ENCODE measurements at places on chromosomes 6 and 20.

GRCh38 chr6:52077961-52078625 is 9.3 kb downstream of the PKHD1 start:
- no peak for DNase-seq

DNA sequence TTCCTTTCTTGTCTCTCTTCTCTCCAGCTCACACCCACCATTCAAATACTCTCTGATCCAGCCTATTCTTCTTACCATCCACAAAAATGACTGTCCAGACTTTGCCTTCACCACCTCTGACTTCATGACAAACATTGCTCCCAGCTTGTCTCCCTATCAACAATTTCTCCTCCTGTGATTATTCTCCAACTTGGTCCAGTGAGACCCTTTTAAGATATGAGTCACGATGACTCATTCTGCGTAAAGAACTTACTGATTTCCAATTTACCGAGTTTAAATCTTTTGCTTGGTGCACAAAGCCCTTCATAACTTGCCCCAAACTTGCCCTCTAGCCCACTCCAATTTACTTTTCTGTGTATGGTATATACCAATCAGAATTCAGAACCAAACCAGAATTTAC is 833.2 kb downstream of the MAFB start:
- DNase-seq = no peak

GRCh38 chr20:37749620-37750403 is 56.0 kb downstream of the CTNNBL1 start:
- DNase-seq = no peak

DNA sequence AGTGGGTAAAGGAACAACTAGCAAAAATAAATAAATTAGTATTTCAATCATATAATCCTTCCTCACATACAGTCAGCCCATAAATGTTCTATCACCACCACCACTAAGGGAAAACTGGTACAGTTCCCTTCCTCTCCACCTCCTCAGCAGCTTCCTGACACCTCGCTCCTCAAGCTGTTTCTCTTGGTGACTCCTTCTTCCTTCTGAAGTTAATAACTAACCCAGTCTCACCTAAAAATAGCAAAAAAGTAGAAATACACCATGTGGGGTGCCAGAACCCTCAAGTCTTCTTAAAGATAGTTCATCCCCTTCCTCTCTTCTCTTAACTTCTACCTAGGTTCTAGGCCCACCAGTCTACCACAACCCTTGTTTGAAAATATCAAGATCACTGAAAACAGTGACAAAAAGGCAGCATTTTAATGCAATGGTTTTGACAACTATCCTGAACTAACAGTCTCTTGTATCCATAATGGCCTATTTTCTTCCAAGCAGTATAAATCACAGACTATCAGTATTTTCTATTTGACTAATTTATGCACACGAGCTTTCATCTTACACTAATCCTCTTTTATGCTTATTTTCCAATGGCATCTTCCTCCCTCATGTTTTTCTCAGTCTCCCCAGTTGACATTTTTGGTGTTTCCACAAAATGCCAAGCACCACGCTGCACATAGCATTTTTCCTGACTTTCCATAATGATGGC is 85.5 kb downstream of the KHDC1L start:
- no peak for DNase-seq

DNA sequence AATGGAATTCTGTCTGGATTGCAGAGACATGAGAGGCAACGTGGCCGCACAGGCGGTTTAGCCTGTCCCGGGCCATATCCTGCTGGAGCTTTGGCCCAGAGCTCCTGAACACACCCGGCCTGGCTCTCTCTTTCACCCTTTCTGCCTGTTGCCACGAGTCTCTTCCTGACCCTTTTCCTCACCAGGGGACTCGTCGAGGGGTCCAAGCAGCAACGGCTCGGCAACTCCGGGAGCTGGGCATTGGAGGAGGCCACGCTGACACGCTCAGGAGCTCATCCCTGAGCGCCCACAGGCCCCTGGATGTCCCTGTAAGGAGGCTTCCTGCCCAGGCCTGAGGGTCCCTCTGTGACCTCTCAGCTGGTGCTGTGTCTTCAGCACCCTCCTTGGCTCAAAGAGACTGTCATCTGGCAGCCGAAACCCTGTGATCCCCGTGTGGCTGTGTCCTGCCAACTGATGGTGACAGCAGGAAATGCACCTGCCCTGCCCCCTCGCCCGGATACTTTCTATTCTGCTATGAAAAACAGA is 103.8 kb downstream of the RNASET2 start:
- DNase-seq = no peak

DNA sequence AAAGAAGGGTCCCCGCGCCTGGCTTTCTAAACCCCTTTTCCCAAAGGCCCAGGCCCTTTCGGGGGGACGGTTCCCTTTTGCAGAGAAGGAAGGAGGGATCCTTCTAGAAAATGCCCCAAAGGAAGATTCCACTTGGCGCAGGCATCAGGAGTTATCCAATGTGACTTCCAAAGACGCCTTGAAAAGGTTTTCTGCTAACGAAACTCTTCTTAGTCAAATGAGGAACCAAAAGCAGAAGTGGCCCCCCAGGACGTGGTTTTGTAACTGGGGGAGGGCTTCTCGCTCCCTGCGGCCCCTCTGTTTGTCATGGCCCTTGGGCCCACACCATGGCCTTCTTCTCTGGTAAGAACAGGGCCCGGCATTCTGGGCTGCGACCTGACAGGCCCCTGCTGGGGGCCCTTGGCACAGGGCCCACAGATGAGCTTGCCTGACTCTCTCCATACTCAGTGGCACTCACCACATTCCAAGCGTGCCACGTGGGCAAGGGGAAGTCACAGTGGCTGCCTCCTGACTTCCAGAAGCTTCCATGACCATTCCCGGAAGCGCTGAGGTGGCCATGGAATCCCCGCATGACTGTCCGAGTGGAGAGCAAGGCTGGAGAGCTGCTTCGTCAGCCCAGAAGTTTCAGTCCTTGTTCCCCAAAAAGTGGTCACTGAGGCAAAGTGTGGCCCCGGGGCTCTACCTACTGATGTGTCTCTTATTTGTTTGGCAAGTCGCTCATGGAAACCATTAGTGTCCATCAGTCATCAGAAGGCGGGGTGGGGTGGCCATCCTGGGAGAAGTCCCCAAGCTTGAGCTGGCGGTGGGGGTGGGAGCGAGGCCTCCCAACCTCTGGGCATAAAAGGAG is 834 bp upstream of the CTSZ start:
- no peak for DNase-seq

DNA sequence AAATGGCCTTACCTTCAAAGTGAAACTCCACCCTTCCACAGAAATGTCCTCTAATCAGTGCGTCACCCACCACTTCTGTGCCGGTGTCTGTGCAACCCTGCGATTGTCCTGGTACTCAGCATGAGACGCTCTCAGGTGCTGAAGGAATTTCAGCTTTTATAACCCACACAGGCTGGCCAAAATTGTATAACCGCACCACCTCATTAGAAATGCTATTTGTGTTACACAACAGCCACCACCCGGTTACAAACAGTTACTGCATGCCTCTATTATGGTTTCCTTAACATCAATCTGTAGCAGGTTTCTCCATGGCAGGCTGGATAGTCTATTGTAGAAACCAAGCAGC is 51.5 kb downstream of the SLC23A2 start:
- DNase-seq = peak; percentile 17

GRCh38 chr6:162343936-162344645 is 383.5 kb downstream of the PRKN start:
- peak; percentile 88 for DNase-seq

DNA sequence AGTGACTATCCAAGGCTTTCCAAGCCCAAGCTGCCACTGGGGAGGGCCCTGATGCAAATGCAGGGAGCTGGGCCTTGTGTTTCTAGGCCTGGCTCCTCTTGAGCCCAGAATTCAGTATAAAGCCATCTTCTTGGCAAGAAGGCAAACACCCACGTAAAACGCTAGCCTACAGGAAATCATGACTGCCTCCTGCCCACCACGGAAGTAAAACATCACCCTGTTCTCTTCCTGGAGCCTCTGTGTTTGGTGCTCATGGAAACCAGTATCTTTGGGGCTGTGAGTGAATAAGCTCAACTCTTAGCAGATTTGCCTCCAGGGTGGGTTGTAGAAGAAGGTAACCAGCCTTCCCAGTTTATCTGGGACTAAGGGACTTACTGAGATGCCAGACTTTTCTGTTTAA is 271.0 kb downstream of the ZNF217 start:
- DNase-seq = no peak

DNA sequence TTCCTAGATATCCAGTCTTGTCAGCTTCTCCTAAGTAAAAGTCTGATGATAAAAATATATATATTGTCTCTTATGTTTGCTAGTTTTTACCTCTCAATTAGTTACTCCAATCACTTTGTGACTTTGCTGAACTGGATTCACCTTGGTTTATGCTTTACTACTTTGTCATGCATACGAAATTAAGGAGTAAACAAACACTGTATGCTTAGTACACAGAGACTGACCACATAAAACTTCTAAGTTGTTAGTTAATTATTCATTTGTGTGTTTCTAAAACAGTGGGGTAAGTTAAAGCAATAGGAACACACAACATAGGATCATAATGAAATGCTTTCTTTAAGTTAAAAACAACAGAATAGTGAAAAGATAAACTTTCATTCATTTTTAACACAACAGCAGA is 877.3 kb upstream of the MAP3K7 start:
- no peak for DNase-seq

DNA sequence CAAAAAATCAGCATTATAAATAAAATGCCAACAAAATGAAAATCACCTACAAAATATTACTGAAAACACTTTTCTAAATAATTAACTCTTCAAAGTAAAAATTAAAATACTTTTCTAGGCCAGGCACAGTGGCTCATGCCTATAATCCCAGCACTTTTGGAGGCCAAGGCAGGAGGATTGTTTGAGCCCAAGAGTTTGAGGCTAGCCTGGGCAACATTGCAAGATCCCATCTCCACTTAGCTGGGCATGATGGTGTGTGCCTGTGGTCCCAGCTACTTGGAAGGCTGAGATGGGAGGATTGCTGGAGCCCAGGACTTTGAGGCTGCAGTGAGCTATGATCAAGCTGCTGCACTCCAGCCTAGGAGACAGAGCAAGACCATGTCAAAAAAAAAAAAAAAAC is 6.4 kb downstream of the SERPINB9 start:
- DNase-seq = no peak

DNA sequence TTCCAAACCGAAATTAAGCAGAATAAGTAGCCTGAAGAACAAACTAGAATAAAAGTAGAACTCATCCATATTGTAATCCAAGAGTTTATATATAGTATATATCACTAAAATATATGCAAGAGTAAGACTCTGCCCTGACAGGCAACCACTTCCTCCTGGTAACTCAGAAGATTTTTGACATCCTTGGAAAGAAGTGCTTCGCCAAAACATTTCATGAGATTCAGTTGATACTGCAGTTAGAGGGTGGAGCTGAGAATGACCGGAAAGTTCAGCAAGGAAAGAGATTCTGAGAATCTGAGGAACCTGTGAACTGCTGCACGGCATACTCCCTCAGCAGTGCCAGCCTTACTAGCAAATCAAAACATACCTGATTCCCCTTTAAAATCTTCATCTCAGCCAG is 79.6 kb downstream of the CDK19 start:
- DNase-seq = no peak

DNA sequence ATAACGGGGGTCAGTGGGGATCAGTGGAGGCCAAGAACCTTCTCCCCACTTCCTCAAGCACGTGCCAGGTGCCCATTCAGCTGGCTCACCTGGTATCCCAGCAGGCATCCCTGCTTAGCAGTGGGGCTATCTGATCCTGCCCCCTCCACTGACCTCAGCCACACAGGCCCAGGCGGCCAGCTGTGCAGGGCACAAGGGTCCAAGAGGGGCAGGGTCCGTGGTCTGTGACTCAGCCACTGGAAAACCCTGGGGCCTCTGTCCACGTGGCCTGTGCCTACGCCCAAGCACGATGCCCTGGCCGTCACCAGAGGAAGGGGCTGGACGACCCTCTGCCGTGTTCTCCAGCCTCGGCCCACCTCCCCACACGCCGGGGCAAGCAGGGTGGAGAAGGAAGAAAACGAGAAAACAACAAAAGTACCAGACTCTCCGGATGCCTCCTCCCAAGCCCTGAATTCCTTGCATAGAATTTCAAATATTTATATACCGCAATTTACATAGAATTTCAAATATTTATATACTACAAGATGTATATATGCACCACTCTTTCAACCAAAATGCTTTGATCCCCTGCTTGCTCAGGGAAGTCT is 12.1 kb downstream of the PXDC1 start:
- no peak for DNase-seq

DNA sequence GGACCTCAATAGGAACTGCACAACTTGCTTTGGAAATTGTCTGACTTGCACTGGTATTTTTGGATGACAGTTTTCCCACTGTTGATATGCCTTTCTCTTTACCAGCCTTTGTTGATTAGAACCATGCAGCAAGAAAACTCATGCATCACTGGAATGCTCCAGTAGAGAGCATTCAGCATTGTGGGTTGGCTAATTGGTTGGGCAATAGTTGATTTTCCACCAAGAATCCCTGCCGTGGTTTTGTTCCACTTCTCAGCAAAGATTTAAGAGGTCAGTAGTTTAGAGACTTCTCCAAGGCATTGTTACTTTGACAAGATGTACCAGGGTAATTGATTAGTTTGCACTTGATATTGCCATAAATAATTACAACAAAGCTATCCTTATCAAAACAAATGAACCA is 260.0 kb downstream of the DHX35 start:
- no peak for DNase-seq

DNA sequence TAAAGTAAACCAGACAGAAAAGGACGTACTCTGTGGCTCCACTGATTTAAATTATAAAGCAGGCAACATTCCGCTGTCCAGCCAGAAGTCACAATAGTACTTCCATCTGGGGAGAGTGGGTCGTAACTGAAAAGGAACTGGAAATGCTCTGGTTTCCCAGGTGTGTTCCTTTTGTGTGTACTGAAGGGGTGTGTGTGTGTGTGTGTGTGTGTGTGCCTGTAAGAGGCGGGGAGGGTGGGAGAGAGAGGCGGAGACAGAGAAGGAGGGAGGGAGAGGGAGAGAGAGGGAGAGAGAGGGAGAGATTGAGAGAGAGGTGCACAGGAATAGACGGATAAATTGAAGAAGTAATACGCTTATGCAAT is 178.4 kb upstream of the ZNF184 start:
- DNase-seq = no peak

DNA sequence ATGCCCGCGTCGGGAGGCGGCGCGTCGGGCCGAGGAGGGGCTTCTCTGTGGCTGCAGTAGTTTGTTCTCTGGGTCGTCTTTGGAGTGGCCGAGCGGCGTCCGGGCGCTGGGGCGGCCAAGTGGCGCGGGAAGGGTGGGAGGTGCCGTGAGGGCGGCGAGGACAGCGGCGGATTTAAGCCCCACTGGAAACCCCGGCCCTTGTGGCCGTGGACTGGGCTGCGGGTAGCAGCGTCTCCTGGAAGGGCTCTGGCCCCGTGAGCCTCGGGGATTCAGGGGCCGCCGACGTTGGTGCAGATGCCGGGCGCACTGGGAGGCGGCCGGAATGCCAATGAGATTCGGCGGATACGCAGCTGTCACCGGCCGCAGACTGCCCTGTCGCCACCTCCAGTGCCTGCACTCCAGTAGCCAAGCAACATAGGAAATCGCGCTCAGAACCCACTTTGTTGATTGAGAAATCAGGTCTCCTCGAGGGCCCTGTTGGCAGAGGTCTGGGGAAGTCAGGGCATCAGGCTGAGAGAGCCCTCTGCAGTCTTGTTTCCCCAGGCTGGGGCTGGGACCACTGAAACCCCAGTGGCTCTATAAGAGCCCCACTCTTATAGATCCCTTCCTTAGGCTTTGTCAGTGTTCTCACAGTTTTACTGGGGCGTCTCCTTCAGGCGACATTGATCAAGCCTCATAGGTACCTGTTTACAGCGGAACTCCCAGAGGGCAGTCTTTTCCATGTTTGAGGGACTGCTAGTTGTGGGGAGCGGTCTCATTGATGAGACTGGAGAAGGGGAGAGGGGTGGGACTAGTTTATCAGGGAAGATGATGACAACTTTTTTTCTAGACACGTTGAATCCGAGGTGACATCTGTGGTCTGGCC is 642 bp downstream of the GZF1 start:
- no peak for DNase-seq
